ENCODE measurements at places on chromosomes 6 and 20.

DNA sequence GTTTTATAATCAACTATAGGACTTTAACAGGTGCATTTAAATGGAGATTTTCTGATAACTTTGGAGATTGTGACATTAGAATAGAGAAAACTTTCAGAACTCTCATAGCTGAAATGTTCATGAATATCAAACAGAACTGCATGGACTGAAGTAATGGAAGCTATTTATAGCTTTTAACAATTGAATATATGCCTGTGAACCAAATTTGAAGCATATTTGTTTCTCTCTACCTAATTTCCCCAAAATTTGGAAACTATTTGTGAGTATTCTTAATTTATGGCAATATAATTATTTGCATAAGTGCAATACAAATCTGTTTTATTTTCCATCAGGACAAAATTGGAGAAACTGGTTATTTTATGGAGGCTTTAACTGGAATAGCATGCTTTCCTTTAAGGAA, 96.6 kb downstream of the PLG start:
- DNase-seq, result no peak

GRCh38 chr20:57317789-57318371, 11.7 kb upstream of the SPO11 start:
- DNase-seq, result no peak

GRCh38 chr6:68649669-68650068, 14.6 kb downstream of the ADGRB3 start:
- no peak for DNase-seq

DNA sequence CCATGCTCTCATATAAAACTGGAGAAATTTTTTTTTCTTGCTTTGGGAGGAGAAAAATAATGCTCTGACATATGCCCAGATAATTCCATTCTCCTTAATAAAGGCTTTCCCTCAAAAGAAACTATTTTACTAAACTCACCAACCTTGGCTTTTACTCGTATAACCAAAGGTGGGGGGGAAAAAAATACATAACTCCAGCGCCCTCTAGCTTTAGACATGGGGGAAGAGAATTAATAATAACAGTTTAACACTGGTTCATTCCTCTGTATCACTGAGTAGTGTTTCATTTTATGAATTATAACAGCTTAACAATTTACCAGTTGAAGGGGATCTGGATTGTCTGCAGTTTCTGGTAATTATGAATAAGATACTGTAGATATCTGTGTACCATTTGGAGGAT, 1226.1 kb downstream of the GRIK2 start:
- DNase-seq, result no peak

- no peak for DNase-seq
Observed at GRCh38 chr20:2365666-2366065, 15.0 kb upstream of the TGM6 start.

DNA sequence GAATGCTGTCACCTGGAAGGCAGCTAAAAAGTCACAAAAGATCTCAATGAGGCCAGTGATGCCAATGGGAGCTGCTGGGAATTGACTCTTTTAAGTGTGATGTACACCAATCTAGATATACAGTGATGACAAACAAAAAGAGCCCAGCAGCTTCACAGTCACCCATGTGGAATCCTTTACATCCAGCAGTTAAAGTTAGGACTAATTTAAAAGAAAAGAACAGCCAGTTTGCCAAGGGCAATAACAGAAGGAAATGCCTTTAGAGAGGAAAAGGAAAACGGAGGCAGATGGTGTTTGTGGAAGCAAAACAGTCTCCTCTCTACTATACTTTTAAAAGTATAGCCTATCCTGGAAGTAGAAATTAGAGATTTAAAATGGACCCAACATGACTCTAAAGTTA, 873.5 kb downstream of the EPHA7 start:
- no peak for DNase-seq

GRCh38 chr6:81003156-81003555, 749.3 kb downstream of the TENT5A start:
- DNase-seq, result no peak

GRCh38 chr6:137342607-137343190, 123.5 kb upstream of the IFNGR1 start:
- no peak for DNase-seq

DNA sequence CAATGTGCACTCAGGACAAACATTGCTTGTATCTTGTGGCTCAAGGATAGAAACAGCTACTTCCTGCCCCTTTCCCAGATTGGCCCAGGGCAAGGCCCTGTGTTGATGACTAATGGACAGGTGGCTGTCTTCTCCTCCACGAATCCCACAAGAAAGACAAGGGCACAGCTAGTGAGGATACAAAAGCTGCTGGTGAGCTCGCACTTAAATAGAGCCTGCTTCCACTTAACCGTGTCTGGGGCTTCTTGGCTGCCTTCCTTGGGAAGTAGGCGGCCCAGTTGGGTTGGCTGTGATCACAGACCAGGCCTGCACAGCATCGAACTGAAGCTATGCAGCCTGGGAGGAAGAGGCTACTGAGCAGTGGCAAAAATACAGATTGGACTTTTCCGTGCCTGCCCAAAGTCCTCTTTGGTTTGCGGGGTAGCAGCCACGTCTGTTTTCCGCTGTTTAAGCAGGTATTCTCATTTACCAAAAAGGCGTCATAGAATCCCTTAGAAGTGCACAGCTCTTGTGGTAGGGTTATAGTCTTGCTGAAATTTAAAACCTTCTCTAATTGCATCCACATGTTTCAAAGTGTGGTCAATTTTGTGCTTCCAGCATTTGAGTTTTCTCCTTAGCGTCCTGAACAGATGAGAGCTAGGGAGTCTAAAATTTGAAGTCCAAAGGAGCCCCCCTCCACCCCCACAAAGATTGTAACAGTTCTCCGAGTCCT, 23.0 kb upstream of the NAA20 start:
- no peak for DNase-seq

GRCh38 chr6:37669306-37669705, 28.4 kb downstream of the MDGA1 start:
- no peak for DNase-seq

DNA sequence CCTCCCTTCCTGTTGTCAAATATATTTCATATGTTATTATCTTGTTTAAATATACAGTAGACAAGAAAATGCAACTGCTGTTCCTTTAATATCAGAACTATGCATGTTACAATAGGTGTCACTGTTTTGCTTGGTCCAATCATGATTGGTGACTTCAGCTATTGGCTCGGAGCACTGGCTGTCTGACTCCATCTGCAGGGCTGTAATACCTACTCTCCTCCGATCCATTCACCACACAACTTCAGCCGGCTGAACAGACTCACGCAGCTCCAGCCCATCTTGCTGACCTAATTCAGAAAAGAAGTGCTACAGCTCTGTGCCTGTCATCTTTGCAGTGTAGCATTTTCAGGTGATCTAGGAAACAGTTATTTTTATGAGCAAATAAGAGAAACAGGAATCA, at the start of gene BTBD3:
TSS of gene BTBD3 (plus strand) at position 231 of the 400 bp plus-strand sequence. CDS start 383 bp downstream, outside the sequence.
- DNase-seq, result peak; percentile 93

DNA sequence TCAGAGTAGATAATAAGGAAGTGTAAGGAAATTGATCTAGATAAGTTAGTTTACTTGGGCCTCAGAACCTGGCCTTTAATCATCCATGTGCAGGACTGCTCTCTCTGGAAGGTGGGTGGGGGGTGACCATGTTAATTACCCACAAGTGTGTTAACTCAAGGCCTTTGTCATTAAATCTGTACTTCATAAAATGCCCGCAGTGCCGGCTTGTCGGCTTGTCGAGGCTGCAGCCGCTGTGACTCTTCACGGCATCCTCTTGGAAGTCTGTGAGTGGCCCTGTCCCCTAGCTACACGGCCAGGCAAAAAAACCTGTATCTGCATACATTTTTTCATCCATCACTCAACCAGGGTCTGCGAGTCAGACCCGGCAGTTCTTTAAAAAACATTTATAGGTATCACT, 70.9 kb upstream of the ASCC3 start:
- DNase-seq, result no peak

DNA sequence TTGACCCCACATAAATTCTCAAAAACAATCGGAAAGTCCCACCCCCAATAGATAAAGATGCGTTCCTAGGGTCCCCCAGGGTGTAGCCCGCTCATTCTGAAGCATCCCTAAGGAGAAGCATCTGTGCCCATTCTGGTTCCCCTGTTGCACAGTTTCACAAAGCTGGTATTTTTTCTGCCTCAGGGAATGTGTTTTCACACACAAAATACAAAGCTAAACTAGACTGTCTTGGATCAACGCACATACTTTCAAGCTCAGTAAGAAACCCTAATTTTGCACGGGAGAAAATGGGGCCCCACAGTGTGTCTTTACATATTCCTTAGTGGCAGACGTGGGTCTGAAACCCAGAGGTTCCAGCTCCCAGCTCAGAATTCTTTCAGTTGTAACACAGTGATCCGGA, 6.1 kb downstream of the FOXQ1 start:
- no peak for DNase-seq

DNA sequence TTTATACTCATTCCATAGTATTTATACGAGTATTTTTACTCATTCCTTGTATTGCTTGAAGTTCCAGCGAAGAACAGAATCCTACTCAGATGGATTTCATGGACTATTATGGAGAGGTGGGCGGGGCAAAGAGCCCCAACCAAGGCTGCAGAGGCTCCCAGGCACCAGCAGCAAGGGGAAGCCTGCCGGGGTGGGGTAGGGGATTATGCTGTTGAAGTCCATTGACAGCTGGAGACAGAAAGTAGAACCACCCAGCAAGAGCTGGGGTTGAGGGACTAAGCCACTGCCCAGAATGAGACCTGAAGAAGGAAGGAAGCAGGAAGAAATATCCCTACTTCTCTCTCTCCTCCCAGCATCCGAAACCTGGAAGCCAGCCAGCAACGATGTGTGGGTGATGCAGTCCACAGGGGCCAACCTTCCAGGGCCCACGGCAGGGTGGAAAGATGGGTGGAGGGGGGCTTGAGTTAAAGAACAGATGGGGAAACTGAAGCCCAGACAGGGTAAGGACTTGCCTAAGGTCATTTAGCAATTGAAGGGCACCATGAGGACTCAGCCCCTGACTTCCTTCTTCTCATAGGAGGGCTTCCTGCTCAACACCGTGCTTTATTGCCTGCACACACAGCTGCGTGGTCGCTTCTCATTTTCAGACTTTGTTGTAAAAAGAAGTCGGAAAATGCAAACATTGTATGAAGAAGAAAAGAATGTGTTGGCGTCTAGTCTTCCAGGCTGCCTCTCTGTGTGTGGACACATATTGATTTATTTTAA, 18.3 kb upstream of the GTSF1L start:
- DNase-seq, result peak; percentile 65

- DNase-seq, result no peak
Observed at GRCh38 chr6:143598466-143599080, 79.2 kb upstream of the PHACTR2 start.

DNA sequence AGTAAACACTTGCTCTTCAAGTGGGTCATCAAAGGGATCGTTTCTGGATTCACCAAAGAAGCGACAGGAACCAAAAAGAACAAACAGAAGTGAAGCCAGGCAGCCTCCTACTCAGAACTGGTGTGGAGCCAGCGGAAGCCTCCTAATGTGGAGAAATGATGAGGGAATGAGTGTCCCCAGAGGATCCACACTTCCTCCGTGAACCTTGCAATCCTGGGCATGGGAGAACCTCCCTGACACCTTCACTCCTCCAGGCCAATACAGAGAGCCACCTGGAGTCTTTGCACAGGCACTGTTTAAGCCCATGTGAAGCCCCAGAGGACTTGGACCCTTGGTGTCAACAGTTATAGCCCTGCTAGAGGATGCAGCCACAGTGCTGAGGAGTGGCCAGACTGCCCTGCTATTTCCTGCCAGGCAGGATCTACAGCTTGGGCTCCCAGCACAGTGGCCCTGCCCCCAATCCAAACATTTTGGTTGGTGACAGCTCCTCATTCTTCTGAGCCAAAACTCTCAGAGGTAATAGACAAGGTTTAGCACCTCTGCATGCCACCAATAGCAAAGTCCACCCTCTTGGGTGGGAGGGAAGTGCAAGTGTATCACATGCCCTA, 23.2 kb upstream of the SERINC1 start:
- DNase-seq, result peak; percentile 55

DNA sequence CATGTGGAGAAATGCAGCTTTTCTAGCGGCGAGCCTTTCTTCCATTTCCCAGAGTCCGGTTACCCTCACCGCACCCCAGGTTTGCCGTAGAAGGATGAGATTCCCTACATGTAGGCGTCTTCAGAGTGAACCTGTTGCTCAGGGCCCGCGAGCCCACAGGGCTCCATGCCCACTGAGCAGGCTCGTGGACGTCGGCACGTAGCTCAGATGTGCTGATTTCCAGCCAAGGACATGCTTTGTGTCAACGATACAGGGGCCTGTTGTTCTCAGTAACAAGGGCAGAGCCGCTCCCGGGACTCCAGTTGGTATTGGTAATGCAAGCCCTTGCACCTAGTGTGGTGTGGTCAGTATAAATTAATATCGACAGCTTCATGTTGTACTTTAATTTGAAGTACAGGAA, 159.6 kb downstream of the MTHFD1L start:
- DNase-seq, result no peak

DNA sequence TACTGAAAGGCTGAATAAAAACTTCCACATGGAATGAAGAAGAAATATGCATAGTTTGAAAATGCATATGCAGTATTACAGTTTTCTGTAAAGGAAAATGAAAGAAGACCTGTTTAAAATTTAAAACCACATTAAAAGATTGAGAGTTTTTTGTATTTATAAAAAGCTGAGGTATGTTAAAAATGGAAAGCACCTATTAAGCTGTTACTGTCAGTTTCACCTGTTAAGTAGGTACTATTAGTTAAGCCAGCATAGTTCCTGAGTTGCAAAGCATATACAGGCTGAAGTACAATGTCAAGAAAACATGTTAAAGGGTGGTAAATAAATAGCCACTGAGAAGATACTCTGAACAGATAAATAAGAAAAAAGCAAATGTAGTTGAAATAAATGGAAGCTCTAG, 69.9 kb downstream of the ATXN1 start:
- DNase-seq, result no peak

DNA sequence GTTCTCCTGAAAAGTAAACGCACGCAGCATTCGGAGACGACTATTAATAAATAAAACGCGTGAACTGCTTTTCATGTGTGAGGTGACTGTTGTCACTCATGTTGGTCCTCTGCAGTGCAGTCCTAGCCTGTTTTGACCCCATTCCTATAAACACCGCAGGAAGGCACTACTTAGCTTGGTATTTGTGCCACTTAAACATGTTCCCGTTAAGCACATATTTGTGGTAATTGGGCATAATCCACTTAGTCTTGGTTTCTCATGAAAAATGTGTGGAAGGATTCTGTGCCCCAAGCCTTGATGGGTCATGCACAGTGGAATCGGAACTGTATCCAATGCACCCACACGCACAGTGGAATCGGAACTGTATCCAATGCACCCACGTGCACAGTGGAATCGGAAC, 313.9 kb downstream of the THBS2 start:
- no peak for DNase-seq

All from NCI-H345 (cell line).